Left ventricle myocardium inferior (tissue), 1 donor: ENCODE measurements at places on chromosomes 2 and 18. TPM values are rescaled to one million over a fixed set of nuclear protein-coding genes. Genes with fewer than 3 reads are reported as not detected.

- peak; percentile 76 for DNase-seq
- H3K27me3 ChIP-seq, result no peaks in the 10 kb centered on the region
- no peaks in the 10 kb centered on the region for H3K36me3 ChIP-seq
Observed at GRCh38 chr2:159921752-159922404, 123.9 kb upstream of the CD302 start.

GRCh38 chr18:37721544-37722522, 156.2 kb upstream of the CELF4 start:
- no peak overlapping the region for H3K27ac ChIP-seq
- no peak overlapping the region for H3K4me3 ChIP-seq
- no peaks in the 10 kb centered on the region for H3K36me3 ChIP-seq
- H3K4me1 ChIP-seq, result no peaks in the 10 kb centered on the region
- DNase-seq, result no peak
- H3K27me3 ChIP-seq, result peaks cover 25% of the 10 kb centered on the region

SERPINB10 gene
- not detected for total RNA-seq

CHMP1B gene
- total RNA-seq, result 30.4 TPM

- H3K4me1 ChIP-seq, result no peaks in the 10 kb centered on the region
- no peak overlapping the region for H3K27ac ChIP-seq
- H3K4me3 ChIP-seq, result no peak overlapping the region
- H3K27me3 ChIP-seq, result no peaks in the 10 kb centered on the region
- DNase-seq, result no peak
- no peaks in the 10 kb centered on the region for H3K36me3 ChIP-seq
Observed at GRCh38 chr2:177529166-177529565, 136.6 kb downstream of the AGPS start.
